ENCODE measurements at places on chromosomes 16 and 17. TPM values are rescaled to one million over a fixed set of nuclear protein-coding genes. Genes with fewer than 3 reads are reported as not detected.

GRCh38 chr17:82370471-82371332 lies 863 bp upstream of the UTS2R start:
- no peak overlapping the region for H3K27ac ChIP-seq
- peak overlapping the region; percentile 7 for H3K4me3 ChIP-seq
- H3K36me3 ChIP-seq: no peaks in the 10 kb centered on the region
- no peak for DNase-seq

DNA sequence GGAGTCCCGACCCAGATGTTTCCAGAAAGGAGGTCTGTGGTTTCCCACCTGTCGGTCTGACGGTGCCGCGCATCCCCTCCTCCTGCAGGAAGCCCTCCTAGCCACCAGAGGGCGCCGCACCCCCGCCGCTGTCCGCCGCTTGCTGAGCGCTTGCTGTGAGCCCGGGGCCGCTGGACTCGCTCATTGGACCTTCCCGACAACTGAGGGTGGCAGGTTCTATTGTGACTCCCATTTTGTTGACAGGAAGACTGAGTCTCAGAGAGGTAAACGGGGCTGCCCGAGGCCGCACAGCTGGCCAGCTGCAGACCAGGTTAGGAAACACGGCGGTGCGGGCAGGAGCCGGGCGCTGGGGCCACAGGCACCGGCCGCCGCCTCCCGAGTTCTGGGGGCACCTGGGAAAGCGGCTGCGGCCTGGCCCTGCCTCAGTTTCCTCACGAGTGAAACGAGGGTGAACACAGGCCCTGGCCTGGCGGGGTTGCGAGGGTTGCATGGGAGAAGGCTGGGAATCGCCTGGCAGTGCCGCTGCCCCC lies 191.1 kb upstream of the CIBAR2 start:
- no peaks in the 10 kb centered on the region for H3K27me3 ChIP-seq
- H3K4me1 ChIP-seq: no peaks in the 10 kb centered on the region
- H3K27ac ChIP-seq: no peak overlapping the region
- DNase-seq: no peak
- H3K36me3 ChIP-seq: no peaks in the 10 kb centered on the region
- H3K4me3 ChIP-seq: no peak overlapping the region

DNA sequence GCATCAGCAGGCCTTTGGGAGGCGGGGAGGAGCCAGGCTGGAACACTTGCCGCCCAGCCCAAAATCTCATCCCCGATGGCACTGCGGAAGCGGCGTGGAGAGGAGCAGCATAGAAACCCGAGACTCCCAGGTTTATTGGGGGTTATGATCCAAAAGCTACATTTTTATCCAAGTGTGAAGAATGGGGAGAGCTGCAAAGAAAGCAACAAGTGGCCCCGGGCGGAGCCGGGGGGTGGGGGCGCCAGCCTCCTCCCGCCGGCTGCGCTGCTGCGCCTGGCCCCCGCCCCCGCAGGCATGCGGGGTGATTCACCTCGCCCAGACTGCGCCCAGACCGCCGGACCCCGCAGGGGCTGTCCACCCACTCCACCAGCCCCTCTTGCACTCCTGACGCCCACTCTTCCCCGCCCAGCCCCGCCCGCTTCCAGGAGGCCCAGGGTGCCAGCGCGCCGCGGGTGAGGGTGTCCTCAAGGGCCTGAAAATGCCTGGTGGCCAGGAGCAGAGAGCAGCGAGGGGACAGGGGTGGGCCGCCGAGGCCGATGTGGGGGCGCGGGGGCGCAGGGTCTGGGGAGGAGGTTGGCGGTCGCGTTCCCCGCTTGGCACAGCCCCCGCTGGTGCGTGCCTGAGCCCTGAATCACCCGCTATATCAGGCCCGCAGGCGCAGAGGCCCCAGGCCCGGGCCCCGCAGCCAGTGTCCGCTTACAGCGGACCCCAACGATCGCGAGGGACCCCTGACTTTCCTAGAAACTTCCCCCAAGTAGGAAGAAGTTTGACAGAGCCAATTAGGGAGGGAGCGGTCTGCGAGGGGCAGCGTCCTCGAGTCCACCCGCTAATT lies 1.3 kb downstream of the CAVIN1 start:
- H3K36me3 ChIP-seq: peaks cover 4% of the 10 kb centered on the region
- H3K27me3 ChIP-seq: no peaks in the 10 kb centered on the region
- peaks cover 7% of the 10 kb centered on the region for H3K4me1 ChIP-seq
- peak overlapping the region; percentile 89 for H3K4me3 ChIP-seq
- H3K27ac ChIP-seq: peak overlapping the region; percentile 97
- peak; percentile 49 for DNase-seq

DNA sequence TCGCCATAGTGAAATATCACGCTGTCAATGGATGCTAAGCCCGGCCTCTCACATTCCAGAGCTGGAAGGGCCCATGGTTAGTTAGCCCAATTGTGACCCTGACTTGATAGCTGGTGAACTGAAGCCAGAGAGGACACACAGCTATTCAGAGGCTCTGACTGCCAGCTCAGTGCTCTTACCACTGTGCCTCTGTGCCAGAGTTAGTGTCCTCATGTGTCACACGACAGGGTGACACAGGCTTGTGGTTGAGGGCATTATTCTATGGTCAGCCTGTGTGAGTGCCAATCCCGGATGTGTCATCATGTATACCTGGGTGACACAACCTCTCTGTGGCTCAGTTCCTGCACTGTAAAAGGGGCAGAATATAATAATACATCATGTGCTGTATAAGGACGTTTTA lies 2.5 kb upstream of the MT1X start:
- H3K4me1 ChIP-seq: peaks cover 4% of the 10 kb centered on the region
- no peak overlapping the region for H3K4me3 ChIP-seq
- no peak for DNase-seq
- no peak overlapping the region for H3K27ac ChIP-seq

GRCh38 chr17:81858170-81858966 lies 2.0 kb downstream of the P4HB start:
- peak overlapping the region; percentile 2 for H3K27ac ChIP-seq
- peak overlapping the region; percentile 100 for H3K4me3 ChIP-seq
- H3K36me3 ChIP-seq: peaks cover 34% of the 10 kb centered on the region

DNA sequence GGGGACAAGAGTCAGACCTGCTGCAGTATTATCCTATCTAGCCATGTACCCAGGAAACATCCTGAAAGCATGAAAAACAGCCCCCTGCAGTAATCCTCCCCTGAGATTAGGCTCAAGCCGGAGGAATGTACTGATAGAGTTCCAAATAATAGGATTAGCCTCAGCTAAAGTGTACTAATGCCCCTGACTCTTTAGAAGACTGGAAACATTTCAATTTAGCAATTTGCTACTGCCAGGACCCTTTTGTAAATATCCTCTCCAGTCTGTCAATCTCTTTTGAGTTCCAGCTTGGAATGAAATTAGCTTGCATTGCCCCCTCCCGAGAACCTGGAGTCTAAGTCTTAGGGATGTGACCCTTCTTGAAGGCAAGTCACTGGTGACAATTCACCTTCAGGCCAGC lies 110.8 kb upstream of the DNAH9 start:
- no peaks in the 10 kb centered on the region for H3K4me1 ChIP-seq
- no peak overlapping the region for H3K27ac ChIP-seq
- H3K27me3 ChIP-seq: no peaks in the 10 kb centered on the region
- H3K36me3 ChIP-seq: no peaks in the 10 kb centered on the region

The GNG13 gene
- not detected for total RNA-seq

GRCh38 chr16:19685176-19685575 lies 32.9 kb downstream of the KNOP1 start:
- H3K4me3 ChIP-seq: no peak overlapping the region
- no peaks in the 10 kb centered on the region for H3K27me3 ChIP-seq
- no peak for DNase-seq
- H3K4me1 ChIP-seq: no peaks in the 10 kb centered on the region
- no peak overlapping the region for H3K27ac ChIP-seq
- H3K36me3 ChIP-seq: peaks cover 10% of the 10 kb centered on the region

DNA sequence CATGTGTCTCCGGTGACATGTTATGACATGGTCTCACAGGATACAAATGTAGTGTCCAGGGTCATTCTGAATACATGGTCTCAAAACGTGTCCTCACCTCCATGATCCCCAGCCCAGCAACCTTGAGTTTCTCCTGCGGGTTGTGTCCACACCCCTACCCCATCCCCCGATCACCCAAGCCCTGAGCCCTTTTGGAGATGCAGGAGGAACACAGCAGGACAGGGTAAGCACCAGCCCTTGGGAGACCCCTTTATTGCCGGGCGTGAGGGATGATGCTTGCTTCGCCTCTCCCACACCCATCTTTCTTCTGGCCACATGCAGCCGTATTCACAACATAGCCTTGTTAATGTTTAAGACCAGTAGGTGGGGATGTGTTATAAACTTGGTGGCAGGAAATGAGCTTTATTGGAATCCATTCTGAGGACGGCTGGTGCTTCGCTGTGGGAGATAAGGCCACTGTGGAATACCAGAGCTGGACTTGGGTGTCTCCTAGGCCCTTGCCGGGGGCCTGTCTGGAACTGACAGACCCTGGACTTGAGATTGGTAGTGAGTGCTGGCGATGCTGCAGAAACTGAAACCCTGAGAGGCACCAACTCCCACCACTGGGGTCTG lies 5.5 kb downstream of the TMEM132E start:
- no peaks in the 10 kb centered on the region for H3K4me1 ChIP-seq
- DNase-seq: peak; percentile 14
- peaks cover 28% of the 10 kb centered on the region for H3K27me3 ChIP-seq
- no peak overlapping the region for H3K4me3 ChIP-seq

The CMTM2 gene
- not detected for total RNA-seq

DNA sequence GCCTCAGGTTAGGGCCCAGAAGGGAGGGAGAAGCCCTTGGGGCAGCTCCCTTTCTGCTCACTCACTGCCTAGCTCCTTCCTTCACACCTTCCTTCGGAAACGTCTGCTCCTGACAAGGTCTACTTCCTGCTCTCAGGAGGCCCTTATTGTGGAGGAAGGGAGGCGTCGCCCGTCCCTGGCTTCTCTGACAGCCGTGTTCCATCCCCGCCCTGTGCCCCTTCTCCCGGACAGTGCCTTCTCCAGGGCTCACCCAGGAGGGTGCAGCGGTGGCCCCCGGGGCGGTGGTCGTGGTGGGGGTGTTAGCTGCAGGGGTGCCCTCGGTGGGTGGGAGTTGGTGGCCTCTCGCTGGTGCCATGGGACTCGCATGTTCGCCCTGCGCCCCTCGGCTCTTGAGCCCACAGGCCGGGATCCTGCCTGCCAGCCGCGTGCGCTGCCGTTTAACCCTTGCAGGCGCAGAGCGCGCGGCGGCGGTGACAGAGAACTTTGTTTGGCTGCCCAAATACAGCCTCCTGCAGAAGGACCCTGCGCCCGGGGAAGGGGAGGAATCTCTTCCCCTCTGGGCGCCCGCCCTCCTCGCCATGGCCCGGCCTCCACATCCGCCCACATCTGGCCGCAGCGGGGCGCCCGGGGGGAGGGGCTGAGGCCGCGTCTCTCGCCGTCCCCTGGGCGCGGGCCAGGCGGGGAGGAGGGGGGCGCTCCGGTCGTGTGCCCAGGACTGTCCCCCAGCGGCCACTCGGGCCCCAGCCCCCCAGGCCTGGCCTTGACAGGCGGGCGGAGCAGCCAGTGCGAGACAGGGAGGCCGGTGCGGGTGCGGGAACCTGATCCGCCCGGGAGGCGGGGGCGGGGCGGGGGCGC lies 231.9 kb downstream of the SEC14L1 start:
- peak overlapping the region; percentile 48 for H3K4me3 ChIP-seq
- no peaks in the 10 kb centered on the region for H3K27me3 ChIP-seq
- peaks cover 40% of the 10 kb centered on the region for H3K4me1 ChIP-seq
- H3K36me3 ChIP-seq: no peaks in the 10 kb centered on the region
- H3K27ac ChIP-seq: peak overlapping the region; percentile 85

The CCDC78 gene
- 1.8 TPM for total RNA-seq

The TBC1D3I gene
- 0.51 TPM for total RNA-seq

GRCh38 chr16:86709103-86709502 lies 130.8 kb downstream of the FOXL1 start:
- no peak overlapping the region for H3K4me3 ChIP-seq
- H3K27me3 ChIP-seq: peaks cover 11% of the 10 kb centered on the region
- H3K36me3 ChIP-seq: no peaks in the 10 kb centered on the region
- no peak for DNase-seq
- no peaks in the 10 kb centered on the region for H3K4me1 ChIP-seq

- H3K27ac ChIP-seq: no peak overlapping the region
- no peak for DNase-seq
- no peaks in the 10 kb centered on the region for H3K27me3 ChIP-seq
- no peak overlapping the region for H3K4me3 ChIP-seq
Measured at GRCh38 chr17:3754458-3755334, 31.0 kb downstream of the HASPIN start.

The KRTAP2-2 gene
- total RNA-seq: not detected

DNA sequence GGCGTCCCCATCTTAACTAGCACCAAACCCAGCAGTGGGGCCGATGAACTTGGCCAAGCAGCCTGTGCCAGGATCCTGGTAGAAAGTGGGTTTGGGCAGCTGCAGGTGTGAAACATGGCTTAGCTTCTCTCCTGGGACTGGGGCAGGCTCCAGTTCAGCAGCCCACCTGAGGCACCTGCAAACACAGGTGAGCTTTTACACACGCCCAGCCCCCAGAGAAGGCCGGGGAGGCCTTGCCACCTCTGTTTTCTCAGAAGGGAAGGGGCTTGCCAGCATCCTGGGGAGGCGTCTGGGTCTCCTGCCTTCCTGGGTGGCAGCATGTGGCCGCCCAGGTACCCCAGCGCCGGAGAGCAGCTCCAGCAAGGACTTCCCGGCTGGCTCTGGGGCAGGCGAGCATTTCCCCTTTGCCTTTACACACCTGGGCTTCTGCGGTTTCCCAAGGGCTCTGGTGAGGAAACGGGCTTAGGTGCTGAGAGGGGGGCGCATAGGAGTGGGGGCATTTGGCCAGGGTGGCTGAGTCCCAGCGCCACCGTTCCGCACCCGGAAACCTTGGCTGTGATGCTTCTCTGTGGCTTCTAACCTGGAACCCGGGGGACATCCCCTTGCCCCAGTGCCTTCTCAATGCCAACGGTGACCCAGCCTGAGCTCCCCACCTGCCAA lies 81.6 kb upstream of the CBX4 start:
- H3K27ac ChIP-seq: no peak overlapping the region
- peaks cover 18% of the 10 kb centered on the region for H3K27me3 ChIP-seq
- no peak overlapping the region for H3K4me3 ChIP-seq
- no peak for DNase-seq

- H3K4me1 ChIP-seq: no peaks in the 10 kb centered on the region
- peaks cover 8% of the 10 kb centered on the region for H3K27me3 ChIP-seq
- no peak overlapping the region for H3K4me3 ChIP-seq
- no peaks in the 10 kb centered on the region for H3K36me3 ChIP-seq
Measured at GRCh38 chr17:49249292-49249794, 18.8 kb upstream of the PHOSPHO1 start.

The ST6GALNAC2 gene
- 1.0 TPM for total RNA-seq

Data from fibroblast of lung (primary cell).